ENCODE measurements at places on chromosomes 13 and 19. TPM values are rescaled to one million over a fixed set of nuclear protein-coding genes. Genes with fewer than 3 reads are reported as not detected.

DNA sequence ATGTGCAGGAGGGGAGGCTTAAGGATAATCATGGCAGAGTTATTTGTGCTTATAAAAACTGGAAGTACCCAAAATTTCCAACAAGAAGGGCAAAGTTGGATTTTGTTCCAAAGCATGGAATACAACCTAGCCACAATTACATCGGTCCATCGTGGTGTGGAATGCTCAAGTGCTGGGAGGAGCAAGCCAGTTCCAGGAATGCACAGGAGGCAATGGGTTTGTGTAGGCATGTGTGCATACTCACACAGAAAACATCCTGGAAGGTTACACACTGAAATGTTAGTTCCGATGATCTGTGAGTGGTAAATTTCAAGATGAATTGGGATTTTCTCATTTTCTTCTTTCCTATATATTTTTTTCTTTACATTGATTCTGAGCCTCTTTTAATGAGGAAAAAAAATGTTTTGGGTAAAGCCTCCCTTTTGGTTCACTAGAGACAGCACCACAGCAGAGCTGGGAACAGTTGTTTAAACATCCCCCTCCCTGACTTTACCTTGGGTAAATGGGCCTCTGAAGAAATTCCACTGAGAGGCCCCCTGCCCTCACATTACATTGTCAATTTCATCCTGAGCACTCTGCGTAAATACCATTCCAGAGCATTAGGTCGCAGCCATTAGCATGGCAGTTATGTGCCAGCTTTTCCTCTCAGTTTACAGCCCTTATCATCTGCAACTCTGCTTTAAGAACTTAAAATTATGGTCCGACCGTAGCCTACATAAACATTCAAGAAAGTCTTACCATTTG lies 122.0 kb downstream of the UQCRFS1 start:
- DNase-seq: no peak

- no peak for DNase-seq
Measured at GRCh38 chr19:9995084-9995483, 15.2 kb downstream of the COL5A3 start.

- no peak for DNase-seq
Measured at GRCh38 chr13:25180775-25181537, 8.9 kb upstream of the AMER2 start.

The OR7C1 gene
- total RNA-seq: not detected

Measured in fibroblast of lung (primary cell).